ENCODE measurements at places on chromosomes 4 and X.

DNA sequence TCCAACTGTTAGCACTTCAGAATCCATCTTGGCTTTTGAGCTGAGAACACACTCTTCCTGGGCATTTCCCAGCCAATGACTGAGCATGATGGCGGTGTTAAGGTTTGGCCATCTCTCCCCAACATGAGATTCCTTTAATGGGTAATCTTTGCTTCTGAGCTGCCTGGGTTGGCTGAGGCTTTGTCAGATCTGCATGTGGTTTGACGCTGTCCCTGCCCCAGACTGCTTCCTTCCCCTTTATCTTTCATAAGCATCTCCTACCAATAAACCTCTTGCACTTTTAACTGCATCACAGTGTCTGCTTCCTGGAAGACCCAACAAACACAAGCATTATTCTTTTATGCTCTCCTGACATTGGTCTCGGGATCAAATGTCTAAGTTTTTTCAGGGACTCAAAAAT, 31.5 kb upstream of the DIPK2B start:
- no peak for DNase-seq

- no peak for DNase-seq
Observed at GRCh38 chr4:66943112-66943511, 602.2 kb downstream of the CENPC start.

DNA sequence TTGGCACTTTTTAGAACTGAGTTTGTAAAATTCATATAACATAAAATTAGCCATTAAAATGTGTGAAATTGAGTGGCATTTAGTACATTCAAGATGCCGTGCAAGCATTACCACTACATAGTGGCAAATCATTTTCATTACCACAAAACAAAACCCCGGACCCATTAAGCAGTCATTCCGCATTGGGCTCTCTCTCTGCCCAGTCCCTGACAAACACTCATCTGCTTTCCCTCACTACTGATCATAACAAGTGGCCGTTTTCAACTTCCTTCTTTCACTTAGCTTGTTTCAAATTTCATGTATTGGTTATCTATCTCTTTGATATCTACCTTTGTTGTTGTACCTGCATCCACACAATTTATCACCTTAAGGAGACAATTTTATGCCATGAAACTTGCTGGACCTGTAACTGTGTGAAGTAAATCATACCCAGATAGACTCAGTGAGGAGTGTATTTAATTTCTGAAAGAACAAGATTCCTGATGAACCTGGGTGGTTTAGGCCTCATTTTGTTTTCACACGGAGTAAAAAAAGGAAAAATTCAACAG, 202.1 kb downstream of the OR13H1 start:
- DNase-seq = no peak

- DNase-seq = no peak
Observed at GRCh38 chr4:89242864-89243732, 64.5 kb downstream of the GPRIN3 start.

- no peak for DNase-seq
Observed at GRCh38 chr4:151953312-151953711, 192.5 kb upstream of the GATB start.

- DNase-seq = no peak
Observed at GRCh38 chr4:127400731-127401346, 231.9 kb upstream of the INTU start.

DNA sequence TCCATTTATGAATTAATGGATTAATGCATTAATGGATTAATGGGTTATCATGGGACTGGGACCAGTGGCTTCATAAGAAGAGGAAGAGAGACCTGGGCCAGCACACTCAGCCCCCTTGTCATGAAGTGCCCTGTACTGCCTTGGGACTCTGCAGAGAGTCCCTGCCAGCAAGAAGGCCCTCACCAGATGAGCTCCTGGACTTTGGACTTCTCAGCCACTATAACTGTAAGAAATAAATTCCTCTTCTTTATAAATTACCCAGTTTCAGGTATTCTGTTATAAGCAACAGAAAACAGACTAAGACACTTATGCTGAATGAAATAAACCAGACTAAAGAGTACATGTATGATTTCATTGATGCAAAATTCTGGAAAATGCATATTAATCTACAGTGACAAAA, 119.4 kb upstream of the MSX1 start:
- DNase-seq = no peak

Measured in activated gamma-delta T cell treated with Interleukin-2 at 50 U/mL for 16 hours (primary cell).